ENCODE measurements at places on chromosomes 2 and 18.

GRCh38 chr2:70959851-70960832 is 18.3 kb upstream of the ANKRD53 start:
- no peak for DNase-seq

DNA sequence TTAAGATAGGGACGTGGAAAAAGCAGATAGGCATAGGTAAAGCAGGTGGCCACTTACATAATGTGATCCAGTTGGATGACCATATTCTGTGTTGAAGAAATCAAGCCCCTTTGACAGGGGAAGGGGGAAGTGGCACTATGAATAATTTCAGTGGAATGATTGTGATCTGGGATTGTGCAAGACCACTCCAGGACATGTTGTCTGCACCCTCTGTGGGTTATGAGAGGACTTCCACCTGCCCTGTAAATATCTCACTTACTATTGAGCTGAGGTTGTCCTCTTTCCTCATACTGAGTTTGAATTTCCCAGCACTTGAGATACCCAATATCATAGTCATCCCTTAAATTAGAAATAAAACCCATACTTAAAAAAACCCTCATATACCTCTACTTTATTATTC is 220.7 kb downstream of the IRS1 start:
- DNase-seq: no peak

DNA sequence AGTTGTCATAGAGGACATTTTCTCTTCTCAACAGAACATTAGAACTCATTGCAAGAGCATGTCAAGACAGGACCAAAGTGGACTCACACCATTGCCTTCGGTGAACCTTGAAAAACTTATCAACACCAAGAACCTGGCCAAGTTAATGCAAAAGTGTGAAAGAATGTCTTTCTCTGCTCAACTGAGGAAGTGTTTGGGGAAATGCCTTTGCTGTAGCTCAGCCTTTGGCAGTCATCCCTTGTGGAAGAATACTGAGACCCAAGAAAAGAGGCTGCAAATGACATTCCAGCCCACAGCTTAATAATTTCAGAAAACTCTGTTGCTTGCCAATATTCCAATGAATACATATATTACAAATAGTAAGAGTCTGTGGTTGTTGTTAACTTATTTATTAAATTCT is 728.8 kb upstream of the PIK3C3 start:
- no peak for DNase-seq

DNA sequence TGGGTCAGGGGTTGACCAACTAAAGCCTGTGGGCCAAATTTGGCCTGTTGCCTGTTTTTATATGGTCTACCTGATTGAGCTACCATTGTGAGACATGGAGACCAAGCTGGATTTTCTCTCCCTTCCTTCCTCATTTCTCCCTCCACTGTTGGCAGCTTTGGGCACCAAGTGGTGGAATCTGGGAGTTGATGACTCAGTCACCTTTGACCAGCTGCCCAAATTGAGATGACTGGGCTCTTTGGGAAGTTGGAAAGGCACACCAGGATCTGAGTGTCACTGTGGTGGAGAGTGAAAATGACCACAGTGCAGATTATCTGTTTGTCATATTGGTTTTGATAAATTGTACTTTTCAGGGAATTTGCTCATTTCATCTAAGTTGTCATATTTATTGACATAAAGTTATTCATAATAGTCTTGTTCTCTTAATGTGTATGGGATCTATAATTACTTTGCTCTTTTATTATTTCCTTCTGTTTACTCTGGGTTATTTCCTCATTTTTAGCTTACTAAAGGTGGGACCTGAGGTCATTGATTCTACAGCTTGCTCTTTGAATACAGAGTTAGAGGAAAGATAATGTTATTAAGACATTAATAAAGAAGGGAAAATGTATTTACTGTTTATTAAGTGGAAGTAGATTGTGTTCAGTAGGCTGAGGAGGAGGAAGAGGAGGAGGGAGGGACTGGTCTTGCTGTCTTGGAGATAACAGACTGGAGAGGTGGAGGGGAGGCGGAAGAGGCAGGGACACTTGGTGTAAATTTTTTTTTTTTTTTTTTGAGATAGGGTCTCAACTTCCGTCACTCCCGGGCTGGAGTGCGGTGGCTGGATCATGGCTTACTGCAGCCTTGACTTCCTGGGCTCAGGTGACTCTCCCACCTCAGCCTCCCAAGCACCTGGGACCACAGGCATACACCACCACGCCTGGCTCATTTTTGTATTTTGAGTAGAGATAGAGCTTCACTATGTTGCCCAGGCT is 31.8 kb downstream of the AGFG1 start:
- no peak for DNase-seq

DNA sequence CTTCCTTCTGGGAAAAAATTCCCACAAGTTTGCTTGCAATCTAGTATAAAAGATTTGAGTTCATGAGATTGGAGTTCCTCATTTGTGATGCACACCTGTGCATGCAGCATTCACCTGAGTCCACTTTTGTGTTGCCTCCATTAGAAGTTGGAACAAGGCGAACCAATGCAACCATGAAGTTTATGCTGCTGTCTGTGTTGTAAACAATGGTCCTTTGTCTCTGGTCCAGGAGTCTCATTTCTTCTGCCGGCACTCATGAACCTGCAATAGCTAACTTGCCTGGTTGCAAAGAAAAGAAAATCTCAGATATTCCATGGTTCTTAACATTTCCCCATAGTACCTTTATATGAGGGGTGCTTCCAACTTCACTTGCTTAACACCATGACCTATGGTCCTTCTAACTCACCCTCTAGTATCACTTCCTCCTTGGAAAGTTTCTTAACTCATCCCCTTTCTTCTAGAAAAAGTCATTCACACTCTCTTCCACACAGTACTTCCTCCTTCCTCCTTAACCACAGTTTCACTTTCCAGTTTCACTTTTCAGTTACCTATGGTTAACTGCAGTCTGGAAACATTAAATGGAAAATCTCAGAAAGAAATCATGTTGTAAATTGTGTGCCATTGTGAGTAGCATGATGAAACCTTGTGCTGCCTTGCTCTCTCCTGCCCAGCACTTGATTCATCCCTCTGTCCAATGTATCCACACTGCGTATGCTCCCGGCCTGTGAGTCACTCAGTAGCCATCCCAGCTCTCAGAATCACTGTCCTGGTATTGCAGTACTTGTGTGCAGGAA is 128.8 kb upstream of the TRIB2 start:
- DNase-seq: no peak
